ENCODE measurements at places on chromosomes 4 and X.

DNA sequence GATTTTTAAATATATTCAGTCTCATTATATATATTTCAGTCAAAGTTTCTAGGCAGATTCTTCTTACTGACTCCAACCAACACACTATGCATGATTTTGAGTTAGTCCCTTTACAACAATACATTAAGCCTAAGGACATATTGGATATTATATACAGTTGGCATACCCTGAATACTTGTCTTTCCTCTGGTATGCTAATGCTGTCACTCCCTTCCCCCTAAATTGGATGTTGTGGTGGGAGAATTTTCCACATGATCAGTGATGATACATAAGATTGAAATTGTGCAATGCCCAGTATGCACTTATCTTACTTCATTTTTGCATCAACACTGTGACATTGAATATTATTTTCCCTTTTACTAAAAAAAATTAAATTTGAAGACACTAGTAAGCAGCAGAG lies 935.2 kb downstream of the PCDH7 start:
- no peak for DNase-seq

GRCh38 chrX:14506866-14507265 lies 22.5 kb upstream of the GLRA2 start:
- DNase-seq, result no peak

DNA sequence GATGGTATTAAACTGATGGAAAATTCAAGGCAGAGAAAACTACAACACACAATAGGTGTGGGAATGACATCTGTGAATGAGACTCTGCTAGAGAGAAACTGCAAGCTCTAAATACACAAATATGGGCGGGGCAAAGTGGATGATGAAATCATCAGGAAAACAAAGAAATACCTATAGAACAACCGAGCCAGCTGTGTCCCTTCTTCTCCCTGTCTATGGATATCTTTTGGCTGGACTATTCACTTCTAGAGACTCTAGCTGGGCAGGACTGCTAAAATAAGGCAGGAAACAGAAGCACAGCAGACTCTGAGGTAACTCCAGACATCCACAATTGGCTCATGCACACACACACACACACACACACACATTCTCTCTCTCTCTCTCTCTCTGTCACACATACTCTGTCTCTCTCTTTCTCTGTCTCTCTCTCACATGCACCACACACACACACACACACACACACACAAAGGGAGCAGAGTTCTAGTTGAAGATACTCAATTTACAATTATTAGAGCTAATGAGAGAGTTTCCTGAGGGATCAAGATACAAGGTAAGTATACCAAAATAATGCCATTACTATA lies 27.2 kb upstream of the EDNRA start:
- no peak for DNase-seq

DNA sequence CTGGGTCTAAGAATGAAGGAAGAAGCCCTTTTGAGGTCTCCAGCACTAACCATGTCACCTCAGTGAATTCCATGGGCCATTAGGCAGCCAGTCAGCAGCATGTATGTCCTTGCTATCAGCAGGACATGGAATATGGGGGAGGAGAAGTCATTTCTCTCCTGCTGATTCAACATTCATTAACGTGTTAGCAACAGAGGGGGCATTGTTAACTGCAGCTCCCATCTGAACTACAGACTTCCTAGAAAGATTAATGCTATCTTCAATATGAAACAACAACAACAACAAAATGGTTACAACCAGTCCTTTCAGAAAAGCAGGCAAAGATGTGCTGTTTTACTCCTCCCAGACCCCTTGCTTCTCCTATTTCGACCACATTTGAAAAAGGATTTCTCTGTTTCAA lies 120.4 kb upstream of the SLC34A2 start:
- DNase-seq, result no peak

DNA sequence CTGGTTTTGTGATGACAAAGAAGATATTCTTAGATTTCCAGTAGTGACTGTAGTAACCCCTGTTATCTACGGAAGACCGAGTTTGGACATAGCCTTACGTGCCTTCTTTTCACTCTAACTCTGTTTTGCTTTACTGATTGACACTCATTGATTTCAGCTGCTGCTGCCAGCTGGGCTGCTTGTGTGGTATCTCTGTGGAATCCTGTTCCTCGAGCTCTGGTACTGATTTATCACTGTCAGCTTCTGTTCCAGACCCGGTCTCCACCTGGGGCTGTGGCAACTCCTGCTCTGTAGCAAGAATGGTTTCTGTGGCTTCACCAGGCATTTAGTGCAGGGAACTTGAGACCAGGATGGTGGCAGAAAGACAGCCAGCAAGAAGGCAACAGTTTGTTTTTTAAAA lies 24.6 kb upstream of the LAP3 start:
- peak; percentile 56 for DNase-seq

- DNase-seq, result no peak
Measured at GRCh38 chrX:100812216-100813158, 7.7 kb upstream of the CSTF2 start.

GRCh38 chr4:184987493-184988031 lies 30.7 kb upstream of the HELT start:
- DNase-seq, result no peak

DNA sequence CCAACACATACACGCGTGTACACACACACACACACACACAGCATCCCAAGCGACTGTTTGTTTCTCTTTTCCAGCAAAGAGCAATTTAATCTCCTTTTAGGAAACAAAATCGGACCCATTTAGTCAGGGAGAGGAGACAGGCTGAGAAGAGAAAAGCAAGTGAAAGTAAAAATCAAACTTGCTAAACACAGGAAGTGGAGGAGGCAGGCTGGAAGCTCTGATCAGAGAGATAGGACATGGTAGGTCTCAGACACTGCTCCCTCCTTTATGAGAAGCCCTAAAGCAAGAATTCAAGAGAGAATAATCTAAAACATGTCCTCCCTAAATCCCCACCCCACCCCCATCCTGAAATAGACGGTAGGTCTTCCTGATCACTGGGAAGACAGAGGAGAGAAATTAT lies 62.3 kb downstream of the GPC3 start:
- peak; percentile 31 for DNase-seq

GRCh38 chr4:39521253-39521919 lies 5.9 kb downstream of the UGDH start:
- DNase-seq, result no peak

DNA sequence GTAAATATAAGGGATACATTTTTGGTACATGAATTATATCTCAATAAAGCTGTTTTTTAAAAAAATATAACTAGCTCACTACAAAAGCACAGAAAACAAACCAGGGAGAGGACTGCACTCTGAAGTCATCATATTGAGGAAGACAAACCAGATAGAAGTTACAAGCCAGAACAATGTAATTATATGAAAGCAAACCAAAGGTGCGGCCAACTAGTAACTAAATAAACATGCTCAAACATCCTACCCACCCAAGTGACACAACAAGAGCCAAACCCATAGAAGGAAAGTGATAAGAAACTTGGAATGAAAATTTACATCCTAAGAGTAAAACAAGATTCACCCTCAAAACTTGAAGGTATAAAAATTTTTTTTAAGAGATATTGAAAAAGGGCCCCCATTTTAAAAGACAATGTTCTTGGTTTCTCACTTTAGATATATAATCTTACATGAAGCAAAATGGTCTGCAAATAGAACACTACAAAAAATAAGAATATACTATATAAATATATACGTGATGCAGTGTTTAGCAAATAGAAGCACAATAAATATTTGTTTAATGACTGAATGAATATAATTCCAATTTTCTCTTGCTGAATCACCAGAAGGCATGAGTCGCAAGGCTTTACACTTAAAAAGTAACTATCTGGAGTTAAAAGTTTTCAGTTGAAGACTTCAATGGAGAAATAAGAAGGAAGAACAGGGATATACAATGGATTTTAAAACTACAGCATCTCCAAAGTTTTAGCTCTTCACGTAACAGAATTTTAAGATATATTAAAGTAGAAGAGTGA lies 4.0 kb upstream of the SH3D19 start:
- DNase-seq, result no peak

DNA sequence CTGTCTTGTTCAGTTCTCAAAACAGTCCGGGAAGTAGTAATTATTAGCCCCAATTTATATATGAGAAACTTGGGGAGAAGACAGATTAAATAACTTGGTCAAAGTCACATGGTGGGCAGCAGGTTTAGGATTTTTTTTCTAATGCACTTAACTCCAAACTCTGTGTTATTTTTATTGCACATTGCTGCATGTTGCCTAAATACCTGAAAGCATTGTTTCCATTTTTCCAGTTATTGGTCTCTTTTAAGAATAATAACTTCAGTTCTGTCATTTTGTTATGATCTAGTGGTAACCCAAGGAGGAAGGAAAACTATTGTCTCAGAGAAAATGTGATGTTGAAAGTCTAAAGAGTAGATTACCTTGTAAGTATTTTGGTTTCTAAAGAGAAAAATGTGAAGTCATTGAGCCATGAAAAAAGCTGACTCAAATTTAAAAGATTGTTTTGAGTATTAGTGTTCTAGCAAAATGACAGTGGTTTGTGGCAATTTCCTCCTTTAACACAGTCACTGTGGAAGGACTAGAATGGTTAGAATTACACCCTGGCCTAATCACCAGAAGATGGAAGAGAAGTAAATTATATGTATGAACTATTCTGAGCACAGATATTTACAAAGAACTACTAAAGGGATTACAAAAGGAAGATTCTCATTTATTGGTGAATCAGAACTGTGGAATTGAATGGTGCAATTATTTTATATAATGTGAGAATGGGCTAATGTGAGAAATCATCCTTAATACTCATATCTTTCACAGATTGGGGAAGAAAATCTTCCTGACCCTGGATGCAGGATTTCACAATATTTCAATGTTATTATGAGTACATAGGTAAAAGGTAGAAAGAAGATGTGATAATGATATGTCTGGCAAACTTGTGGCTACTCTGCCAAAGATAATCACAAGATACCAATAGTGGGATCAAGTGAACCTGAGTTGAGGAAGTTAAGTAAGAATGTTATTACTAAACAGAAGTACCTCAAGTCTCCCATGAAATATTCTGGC lies 21.7 kb upstream of the CXCL8 start:
- peak; percentile 34 for DNase-seq

DNA sequence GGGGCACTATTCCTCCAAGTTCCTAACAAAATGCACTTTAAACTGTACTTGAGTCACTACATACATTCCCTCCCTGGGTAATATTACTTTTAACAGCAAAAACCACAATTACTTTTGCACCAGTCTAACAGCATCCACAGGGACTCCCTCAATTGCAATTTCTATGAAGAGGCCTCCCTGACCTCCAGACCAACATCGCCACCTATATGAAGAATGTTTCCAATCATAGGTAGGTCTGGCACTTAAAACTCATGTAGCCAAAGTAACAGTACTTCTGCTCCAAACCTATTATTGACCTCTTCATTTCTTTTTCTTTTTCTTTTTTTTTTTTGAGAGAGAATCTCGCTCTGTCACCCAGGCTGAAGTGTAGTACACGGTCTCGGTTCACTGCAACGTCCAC lies 15.6 kb downstream of the NR3C2 start:
- DNase-seq, result no peak

DNA sequence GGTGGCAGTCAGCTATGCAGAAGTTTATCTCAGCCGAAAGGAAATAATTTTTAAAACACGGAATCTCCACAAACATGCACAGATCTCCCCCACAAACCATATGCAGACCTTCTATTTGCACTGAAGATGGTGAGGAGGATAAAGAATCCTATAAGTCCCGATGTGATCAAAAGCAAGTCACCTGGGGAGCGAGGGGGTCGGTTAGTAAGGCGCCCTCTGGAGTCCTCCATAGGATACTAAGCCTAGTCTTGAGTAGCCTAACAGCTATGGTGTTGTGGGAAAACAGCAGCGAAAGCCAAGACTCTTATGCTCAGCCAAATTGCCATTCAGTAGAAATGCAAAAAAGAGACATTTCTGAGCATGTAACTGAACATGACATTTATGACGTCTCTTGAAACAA lies 210.9 kb downstream of the FRMPD4 start:
- DNase-seq, result no peak

DNA sequence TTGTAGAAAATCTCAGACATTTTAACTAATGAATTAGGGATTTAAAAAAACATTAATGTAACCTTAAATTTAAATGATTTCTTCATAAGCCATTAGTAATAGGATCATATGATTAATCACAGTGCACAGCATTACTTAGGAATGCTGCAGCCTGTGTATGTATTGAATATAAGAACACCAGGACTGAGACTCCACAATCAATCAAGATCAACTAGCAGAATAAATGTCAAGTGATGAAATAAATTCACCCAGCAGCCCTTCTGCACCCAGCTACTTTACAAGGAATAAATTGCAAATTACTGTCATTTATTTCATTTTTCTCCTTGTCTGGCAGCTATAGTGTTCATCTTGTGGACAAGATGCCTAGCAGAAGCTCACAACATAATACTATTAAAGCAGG lies 46.5 kb downstream of the NEIL3 start:
- DNase-seq, result no peak

- no peak for DNase-seq
Measured at GRCh38 chrX:29641461-29641860, 573.9 kb upstream of the MAGEB2 start.

DNA sequence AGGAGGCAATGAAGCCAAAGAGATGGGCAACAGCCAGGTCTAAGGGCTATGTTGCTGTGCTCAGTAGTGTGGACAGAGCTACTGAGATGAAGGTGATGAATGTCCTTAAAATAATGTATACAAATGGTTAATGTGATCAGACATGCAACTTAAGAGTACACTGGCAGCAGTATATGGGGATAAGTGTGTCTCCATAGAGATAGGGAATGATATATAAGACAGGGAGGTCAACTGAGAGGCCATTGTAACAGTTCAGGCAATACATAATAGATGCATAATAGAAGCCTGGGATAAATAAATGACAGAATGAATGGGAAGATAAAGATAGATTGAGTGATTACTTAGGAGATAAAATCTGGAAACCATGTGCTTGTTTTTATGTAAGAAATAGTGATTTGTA lies 250.0 kb downstream of the CFAP299 start:
- DNase-seq, result no peak

GRCh38 chr4:51923343-51923742 lies 80.4 kb downstream of the DCUN1D4 start:
- DNase-seq, result no peak

DNA sequence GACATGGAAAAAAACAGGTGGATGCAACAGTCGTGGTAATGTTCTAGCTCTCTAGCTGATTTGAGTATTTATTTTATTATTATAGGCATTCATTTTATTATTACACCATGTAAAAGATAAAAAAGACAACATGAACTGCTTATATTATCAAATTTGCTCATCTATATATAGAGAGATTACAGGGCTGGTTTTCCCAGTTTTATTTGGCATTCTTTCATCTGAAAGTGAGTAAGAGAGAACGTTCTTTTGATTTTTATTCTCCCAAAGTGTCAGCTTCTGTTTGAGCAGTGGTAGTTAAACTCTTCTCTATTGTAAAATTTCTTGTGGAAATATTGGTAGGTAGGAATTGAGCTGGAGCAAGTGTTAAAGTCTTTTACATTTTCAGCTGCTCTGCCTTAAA lies 179.9 kb downstream of the SOWAHB start:
- DNase-seq, result no peak

All from MM.1S (cell line).